ENCODE measurements at places on chromosomes 16 and 17.
A peak's percentile ranks its signal among the peaks of the same experiment; 100 is the strongest.

DNA sequence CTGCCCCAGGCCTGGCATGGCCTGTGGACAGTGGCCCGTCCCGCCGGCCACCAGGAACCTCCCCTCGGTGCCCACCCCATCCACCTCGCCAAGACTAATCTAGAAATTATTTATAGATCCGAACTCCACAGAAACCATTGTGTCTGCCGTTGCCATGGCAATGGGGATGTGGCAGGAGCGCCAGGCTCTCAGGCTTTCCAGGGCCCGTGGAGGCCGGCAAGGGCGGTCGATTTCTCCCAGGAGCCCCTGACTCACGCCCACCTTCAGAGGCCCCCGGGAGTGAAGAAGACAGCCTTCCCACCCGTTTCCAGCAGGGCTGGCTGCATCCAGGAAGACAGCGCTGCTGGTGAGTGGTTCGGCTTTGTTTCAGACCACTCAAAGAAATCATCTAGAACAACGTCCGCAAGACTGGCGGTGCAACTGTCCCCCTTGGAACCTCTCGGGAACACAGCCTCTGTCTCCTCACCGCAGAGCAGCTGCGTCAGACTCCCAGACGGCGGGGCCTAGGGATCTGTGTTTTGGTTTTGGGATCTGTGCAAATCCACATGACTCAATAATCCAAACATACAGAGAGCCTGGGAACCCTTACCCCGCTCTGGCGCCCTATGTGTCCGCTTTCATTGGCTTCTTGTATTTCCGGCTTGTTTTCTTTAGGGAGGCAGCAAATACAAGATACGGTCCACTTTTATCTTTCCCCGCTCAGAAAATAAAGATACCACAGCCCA lies 48.5 kb upstream of the ZCCHC14 start:
- DNase-seq = peak; percentile 22

- DNase-seq = no peak
These were observed 369.1 kb downstream of the C16orf95 start for GRCh38 chr16:86948046-86948445.

GRCh38 chr16:23071196-23072083 lies 77.8 kb downstream of the USP31 start:
- DNase-seq = no peak

- no peak for DNase-seq
These were observed 110.8 kb upstream of the ZNF750 start for GRCh38 chr17:82950525-82951102.

DNA sequence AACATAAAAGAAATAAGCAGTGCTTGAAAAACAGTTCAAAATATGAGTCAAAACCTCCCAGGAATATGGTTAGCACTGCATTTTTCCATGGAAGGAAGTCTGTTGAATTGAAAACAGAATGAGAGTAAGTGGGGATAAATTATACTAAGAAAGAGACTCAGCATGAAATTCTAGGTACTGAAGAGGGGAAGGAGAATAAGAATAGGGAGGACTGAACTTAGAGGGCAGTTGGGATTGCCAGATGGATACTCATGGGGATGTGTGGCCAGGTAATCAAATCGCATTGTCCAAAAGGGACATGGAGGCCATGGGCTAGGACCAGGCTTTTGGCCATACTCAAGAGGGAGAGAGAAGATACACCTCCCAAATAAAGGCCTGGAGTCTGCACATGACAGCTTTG lies 247.9 kb downstream of the CDH13 start:
- no peak for DNase-seq

- no peak for DNase-seq
These were observed 384 bp downstream of the TMEM107 start for GRCh38 chr17:8175795-8176196.

GRCh38 chr16:9992441-9992840 lies 189.8 kb downstream of the GRIN2A start:
- DNase-seq = no peak

- DNase-seq = no peak
These were observed 7.7 kb downstream of the PRKAR1A start for GRCh38 chr17:68519911-68520310.

DNA sequence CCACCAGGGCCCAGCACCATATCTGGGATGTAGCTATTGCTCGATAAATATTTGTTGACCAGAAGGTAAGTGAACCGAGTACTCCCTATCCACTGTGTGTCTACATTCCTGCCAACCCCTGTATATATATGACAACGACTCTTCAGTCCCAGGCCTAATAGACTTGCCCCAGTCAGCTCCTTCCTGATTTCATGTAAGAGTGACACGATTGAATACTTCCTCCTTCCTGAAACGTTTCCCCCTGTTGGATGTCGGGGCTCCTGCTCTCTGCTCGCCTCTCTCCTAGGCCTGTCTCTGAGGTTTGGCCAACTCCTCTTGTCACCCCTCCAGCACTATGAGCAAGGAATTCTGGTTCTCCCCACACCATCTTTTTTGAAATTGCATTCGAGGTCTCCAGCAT lies 178.9 kb downstream of the PRKCA start:
- DNase-seq = no peak

- no peak for DNase-seq
These were observed 1.8 kb downstream of the GGNBP2 start for GRCh38 chr17:36546418-36547093.

DNA sequence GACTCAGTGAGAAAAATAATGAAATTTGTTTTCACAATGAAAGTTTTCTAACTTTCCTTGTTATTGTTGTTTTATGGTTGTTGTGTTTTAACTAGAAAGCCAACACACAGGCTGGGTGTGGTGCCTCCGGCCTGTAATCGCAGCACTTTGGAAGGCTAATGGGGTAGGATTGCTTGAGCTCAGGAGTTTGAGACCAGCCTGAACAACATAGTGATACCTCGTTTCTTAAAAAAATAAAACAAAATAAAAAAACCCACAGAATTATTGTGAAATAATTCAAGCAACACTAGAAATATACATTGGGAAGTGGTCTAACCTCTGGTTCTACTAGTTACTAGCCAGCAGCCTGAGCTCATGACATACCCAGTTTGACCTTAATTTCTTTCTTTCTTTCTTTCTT lies 630 bp downstream of the MILR1 start:
- no peak for DNase-seq

DNA sequence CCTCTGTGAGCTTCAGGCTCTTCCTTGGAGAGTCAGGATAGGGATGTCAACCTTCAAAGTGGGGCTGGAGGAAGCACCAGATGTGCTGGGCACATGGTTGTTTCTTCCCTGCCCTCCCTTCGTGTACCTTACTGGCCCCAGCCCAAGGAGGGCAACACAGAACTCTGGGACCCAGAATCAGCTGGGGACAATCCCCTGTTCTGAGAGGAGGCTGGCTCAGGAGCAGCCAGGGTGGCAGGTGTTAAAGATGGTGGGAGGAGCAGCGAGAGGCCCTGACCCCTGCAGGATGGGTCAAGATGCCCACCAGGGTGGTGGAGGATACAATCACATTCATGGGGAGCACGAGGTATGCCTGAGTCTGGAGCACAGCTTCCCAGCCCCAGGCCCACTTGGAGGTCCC lies 300.4 kb downstream of the ABCC12 start:
- DNase-seq = no peak

- peak; percentile 74 for DNase-seq
These were observed 14.7 kb downstream of the DLG4 start for GRCh38 chr17:7204828-7205461.

Measured in fibroblast of the conjunctiva (primary cell).